ENCODE measurements at places on chromosomes 11 and 22.
A peak's percentile ranks its signal among the peaks of the same experiment; 100 is the strongest.

GRCh38 chr11:18697576-18697975 lies 1.0 kb upstream of the TMEM86A start:
- no peak for DNase-seq

DNA sequence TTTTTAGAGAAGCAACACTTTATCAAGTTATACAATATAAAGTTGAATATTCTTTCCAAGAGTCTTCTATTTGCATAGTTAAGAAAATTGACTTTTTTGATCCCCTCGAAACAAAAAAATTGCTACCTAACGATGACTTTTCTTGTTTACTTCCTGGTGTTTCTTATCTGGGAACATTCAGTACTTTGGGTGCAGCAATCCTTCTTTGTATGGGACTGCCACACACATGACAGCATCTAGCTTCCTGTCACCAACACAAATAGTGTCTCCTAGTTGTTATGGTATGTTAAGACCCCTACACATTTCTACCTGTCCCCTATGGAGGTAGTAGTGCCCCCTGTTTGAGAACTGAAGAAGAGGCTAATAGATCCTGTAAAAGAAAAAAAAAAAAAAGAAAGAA lies 841.7 kb upstream of the FAT3 start:
- no peak for DNase-seq

DNA sequence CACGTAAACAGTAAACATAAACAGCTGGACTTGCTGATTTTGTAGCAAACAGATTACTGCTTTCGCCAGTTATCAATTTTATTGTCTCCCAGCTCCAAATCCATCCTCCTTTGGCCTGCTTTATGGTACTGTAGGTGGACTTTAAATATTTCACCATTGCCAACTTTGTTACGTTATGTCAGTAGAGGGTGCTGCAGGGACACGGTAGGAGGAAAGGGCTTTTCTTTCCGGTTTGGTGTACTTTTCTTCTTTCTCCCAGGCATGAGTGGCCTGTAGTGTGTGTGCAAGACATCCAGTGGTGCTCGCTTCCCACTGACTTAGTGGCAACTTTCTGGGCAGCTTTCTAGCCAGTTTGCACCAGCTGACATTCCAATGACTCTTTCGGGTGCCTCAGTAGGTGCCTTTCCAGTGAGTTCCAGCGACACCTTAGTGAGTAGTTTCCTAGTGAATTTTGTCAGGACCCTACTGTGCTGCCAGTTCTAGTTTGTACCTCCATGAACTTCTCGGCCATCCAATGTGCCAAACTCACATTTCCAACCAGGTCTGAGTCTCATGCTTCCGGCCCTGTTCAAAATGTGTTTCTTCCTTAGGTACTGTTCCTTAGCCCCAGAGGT lies 267.6 kb upstream of the TENM4 start:
- no peak for DNase-seq

DNA sequence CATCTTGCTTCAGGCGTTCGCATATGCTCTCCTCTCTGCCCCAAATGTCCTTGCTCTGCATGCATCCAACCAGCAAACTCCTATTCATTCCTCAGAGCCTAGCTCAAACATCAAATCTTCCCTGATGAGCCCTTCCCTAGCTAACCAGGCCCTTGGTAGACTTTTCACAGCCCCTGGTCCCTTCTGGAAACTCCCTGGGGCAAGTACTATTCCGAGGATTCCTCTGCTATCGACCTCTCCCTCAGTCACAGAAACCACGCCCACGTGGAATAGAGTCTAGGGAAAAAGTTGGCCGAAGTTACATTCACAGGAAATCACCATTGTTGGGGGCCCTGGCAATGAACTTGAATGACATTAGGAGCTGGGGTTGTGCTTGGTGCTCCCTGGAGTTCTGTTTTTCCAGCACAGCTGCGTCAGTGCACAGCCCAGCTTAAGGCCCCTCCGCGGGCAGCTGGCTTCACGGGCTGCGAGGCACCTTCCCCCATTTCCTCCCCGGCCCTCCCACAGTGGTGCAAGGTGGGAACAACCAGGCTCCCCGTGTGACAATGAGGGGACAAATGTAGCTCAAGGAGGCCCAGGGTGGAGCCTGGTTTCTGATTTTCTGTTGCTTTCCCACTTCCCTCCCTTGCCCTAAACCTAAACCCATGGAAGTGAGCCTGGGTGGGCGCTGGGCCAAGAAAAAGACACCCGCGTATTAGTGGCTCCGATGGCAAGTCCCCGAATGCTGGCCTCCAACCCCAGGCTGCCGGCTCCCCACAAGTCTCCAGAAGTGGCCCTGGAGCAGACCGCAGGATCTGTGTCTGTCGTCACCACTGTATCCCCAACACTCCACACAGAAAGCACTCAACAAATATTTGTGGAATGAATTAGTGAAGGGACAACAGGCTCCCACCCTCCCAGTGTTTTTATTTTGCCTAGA lies 4.3 kb upstream of the ATP5MGL start:
- DNase-seq = no peak

DNA sequence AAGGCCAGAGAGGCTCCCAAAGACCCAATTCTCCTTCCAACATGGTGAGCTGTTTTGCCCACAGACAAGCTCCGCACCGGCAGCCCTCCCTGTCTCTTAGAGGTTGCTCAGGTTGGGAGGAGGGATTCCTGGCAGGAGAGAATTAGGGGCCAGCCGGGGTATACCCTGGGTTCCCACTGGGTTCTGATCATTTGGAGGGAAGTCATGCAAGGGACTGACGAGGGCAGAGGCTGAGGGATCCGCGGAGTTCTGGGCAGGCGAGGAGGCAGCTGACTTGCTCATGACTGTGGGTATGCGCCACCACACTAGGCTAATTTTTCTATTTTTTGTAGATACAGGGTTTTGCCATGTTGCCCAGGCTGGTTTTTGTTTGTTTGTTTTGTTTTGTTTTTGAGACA lies 4.6 kb downstream of the ST3GAL4 start:
- no peak for DNase-seq

DNA sequence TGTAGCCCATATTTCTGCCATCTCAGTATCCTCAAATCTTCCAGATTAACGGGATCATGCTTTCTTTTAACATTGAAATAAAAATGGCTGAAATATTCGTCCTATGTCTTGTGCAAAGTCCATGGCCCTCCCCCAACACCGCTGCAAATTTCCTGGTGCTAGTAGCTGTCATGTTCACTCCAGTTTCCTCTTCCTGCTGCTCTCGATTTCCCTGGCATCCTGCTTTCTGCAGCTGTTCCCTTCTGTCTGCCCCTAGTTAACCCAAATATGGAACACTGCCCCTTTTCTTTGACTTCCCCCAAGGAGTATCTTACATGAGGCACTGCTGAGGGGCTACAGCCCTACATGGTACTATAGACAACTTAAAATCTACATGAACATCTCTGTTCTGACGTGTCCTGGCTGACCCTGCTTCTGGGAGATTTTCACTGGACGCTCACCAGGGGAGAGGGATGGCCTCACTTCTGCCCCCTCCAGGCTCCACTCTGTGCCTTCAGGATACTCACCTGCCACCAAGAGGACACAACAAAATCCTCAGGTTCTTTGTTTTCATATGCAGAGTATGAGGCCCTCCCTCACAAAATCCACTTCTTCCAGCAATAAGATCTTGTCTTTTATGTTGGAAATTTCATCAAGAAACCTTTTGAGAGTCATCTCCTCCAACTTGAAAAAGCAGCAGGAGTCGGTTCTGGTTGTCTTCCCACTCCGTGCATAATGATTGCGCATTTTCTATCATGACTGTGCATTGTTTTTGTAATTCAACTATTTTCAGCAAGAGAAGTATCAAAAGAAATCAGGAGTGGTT lies 29.5 kb upstream of the SCUBE2 start:
- no peak for DNase-seq

DNA sequence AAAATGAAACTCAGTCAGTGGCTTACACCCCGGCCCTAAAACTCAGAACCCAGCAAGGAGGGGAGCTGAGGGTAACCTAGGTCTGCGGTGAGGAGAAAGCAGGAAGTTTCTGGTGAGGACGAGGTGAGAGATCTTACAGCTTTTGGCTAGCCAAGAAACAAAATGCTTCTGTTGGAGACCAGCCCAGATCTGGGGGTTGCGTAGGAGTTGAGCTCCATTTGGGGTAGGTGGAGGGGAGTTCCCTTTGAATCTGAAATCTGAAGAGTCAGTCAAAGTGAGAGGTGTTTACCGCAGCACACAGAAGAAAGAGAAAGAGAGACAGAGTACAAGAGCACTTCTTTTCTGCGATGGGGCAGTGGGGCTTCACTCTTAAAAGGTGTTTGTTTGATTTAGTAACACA lies 29.6 kb downstream of the EHF start:
- DNase-seq = peak; percentile 14

DNA sequence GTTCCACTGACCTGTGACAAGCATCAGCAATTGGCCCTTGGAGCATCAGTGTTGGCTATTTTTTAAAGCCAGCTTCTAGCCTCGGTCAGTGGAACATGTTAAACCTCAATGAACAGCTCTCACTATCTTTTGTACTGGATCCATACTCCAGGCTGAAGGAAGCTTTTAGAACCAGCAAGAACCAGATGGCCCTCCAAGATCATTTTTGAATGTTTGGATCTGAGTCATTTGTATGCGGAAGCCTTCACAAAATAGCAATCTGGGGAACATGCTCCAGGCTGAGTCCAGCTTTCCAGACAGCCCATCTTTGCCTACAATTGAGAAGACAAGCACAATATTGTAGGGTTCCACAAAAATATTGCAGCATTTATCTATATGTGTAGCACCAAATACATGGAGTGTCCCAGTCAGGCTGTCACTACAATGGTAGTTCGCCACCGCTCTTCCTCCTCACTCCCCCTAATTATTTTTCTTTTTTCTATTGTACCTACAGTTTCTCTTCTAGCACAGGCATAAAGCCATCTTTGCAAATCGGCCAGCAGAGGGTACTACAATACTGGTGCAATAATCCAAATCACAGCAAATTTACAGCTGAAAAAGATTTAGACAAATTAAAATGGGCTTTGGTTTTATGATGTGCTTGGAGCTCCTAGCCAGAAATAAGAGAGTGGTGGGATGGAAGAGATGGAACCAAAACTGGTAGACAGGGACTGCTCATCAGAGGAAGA lies 177.4 kb upstream of the BLID start:
- no peak for DNase-seq

DNA sequence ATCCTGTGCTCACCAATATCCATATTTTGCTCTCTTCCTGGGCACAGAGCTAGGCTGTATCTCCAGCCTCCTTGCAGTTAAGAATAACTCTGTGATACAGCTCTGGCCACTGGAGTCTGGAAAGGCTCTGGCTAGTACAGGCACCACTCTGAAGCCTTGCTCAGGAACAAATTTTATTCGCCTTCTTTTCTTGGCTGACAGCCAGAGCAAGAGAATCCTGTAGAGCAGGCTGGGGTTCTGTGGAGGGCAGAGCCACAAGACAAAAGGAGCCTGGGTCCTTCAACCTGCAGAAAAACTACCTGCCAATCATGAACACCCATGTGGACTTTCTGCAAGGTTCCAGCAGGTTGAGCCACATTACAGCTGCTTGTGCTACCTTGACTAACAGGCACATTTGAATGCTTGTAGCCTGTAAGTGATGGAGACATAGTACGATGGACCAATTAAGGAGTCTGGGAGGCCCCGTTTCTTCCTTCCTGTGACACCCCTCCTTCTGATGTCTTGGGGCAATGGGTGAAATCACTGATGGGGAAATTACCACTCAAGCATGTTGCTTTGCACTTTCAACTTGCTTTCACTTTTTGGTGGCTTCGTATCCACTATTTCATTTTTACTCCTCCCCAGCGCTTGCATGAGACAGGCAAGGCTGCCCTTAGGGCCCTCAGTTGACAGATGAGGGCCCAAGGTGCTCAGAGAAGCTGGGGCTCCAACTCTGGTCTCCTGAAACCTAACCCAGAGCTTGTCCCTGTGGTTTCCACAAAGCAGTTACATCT lies 267.2 kb upstream of the SYN3 start:
- DNase-seq = no peak

- no peak for DNase-seq
Observed at GRCh38 chr22:19516378-19517170, 7.6 kb downstream of the CLDN5 start.

DNA sequence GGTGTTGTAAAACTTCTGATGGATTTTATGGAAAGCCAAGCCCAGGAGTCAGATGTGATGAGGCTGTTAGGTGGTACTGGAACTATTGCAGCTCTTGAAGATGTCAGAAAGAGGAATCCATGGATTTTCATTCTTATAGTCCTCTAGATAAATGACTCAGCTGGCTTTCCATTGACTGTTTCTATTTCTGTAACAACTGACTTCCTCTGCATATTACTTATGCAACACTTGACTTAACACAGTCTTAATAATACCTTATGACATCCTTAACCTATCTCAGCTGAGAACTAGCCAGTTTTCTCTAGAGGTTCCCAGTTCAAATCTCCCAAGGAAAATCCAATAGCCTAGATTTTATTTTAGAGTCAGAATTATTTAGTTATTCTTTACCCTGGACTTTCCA lies 263.8 kb downstream of the LUZP2 start:
- DNase-seq = no peak

DNA sequence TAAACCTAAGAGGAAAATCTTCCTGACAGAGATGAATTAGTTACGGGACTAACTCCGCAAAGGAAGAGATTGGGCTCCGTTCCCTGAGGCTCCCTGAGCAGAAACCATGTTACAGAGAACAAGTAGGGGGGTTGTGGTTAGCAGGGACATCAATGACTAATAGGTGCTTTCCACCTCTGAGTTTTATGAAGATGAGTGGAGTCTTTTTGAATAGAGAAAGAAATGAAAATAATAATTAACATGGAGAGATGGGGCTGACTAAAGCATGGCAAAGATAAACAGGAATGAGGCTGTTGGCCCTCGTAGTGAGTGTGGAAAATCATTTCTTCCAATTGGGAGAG lies 47.5 kb upstream of the PICALM start:
- DNase-seq = no peak

DNA sequence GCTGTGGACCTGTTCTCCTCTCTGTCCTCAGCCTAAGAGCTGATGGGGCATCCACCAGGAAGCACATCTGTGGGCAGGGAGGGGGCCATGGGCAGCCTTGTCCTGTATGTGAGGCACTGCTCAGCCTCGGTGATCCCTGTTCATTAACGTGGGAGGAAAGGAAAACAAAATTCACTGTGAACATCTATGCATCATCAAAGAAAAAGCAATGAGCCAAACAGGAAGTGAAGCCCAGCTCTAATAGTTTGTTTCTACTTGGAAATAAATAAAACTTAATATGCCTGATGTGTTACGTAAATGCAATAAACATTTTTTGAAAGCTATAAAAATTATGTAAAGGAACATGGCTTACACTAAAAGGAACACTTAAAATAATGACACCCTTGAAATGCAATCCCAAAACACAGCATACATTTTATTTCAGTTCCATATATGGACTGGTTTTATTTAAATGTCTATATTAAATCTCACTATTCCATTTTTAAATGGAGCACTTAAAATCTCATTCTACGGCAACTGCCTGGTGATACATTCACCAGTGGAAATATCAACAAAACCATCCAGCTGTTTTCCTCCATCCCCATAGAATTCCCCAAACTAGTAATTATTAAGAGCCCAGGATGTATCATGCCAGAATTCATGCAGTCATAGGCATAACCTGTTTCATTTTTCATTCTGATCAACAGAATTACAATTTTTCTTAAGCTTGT lies 78.3 kb downstream of the ZNF280B start:
- DNase-seq = no peak

DNA sequence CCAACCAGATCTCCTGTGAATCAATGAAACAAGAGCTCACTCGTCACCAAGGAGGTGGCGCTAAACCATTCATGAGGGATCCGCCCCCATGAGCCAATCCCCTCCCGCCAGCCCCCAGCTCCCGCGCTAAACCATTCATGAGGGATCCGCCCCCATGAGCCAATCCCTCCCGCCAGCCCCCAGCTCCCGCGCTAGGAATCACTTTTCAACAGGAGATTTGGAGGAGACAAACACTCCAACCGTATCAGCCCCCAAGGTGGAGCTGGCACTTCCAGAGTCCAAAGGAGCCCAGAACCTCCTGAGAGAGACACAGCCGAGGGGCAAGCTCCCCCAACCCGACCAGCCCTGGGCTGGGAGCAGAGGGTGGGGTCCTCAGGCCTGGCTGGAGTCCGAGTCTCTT lies 40.9 kb upstream of the PRR5 start:
- no peak for DNase-seq
